Stimulated activated CD8-positive, alpha-beta memory T cell treated with anti-CD3 and anti-CD28 coated beads, Interleukin-2, amount 100 ng/mL, for 1 hour (primary cell): ENCODE measurements at places on chromosomes 3 and 15.

- DNase-seq, result no peak
Measured at GRCh38 chr3:154684021-154684420, 254.0 kb upstream of the GPR149 start.

DNA sequence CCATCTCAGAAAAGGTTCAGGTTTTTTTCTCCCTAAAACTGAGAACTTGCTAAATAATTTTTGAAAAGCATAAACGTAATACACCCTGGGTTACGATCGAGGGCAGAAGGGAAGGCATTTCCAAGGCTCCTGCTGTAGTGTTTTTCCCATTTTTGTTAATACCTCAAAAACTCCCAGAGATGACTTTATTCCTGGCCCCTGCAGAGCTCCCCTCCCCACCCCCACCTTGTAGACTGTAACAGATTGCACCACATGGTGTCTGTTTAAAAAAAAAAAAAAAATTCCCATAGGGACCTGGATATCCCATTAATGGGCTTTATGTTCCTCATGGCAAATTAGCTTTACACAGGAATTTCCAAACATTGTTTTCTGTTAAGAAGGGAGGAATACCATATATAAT, 38.2 kb downstream of the FEZF2 start:
- DNase-seq, result no peak

DNA sequence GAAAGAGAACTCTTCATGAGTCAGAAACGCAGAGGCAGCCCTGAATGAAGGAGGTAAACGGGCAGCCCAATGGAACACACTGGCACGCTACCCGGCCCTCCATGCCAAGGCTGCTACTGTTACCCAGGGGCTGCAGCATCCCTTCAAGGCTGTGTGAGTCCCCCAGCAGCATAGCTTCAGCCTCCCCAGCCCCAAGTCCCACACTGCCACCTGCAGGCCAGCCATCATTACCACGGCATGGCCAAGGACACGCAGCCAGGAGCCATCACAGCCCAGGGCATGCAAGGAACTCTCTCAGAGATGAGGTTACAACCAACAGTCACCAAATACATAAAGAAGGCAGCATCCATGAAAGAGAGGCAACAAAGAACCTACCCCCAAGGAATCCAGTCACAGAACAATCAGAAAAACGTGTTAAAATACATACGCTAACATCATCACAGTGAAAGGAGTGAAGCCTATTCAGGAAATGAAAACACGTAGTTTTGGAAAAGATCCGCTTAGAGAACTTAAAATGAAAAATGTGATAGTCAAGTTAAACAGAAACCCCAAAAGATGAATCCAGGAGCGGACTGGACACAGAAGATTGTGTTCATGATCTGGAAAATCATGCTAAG, 22.4 kb downstream of the PLA2G4F start:
- DNase-seq, result no peak

DNA sequence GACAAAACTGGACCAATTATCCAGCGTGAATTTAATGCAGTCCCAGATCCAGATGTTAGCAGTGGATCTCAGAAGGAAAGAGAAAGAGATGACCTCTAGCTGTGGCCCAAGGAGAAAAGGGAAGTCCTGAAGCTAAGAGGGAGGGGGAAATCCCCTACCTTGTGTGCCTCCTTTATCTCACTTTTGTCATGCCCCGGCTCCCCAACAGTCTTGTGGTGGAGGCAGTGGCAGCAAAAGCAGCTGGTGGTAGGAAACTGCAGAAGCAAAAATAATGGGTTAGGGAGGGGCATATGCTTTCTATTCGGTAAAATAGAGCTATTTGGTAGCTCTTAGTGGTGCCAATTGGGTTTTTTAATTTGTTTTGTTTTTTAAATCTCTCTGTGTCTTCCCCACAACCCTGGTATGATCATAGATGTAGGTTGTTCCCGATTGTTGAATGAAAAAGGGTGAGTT, 56.5 kb downstream of the MCTP2 start:
- no peak for DNase-seq

- DNase-seq, result no peak
Measured at GRCh38 chr3:5499404-5499803, 311.9 kb downstream of the EDEM1 start.

- no peak for DNase-seq
Measured at GRCh38 chr3:36904641-36905040, 40.2 kb downstream of the TRANK1 start.

DNA sequence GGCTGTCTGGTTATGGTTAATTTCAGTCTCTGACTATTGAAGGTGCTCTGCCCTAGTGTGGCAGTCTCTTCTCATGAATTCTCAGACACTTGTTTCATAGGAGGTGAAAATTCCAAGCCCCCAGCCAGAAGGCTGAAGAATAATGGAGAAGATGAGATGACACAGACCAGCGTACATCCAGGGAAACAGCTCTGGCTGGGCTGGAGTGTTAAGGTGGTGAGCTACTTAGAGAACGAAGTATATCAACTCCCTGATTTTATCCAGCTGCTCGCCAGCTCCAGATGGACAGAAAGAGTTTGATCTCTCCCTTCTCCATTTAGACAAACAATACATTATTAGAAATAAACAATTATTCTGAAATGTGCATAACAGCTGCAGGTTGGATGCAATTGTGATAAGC, 494.5 kb upstream of the RGMA start:
- no peak for DNase-seq

DNA sequence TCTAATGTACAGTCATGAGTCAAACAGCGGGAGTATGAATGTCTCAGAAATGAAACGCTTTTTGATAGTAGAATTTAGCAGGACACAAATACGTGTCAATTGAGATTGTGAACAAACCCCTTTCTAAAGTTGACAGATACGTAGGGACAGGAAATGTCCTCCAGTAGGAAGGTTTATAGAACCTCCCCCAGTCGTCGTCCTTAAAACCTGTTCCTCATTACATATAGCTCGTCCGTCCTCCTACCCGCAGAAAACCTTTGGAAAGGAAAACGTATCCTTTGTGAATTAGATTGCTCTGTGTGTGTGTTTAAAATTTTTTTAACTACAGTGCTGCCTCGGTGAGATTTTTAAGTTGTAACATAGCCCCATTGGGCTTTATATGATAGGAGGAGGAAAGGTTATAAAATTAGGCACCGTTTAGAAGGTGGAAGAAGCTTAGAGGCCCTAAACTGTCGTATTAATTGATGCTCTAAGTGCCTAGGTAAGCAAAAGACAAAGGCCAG, 4.1 kb downstream of the UBE2E1 start:
- DNase-seq, result no peak

DNA sequence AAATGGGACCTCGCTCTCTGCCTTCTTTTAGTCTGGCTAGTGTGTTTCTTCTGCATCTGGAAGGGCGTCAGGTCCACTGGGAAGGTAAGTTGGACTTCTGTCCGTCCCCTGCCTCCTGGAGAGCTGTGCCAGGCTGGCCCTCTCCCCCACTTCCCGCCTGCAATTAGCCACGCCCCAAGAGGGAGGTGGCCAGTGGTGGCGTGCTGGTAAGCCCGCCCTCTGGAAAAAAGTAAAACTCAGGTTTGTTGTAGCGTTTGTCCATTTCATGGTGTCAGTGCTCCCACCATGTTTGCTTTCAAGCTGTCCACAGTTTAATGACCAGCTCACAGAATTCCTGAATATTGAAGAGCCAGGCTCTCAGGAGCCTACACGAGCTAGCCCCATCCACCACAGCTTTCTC, 55.6 kb downstream of the SLC6A6 start:
- no peak for DNase-seq

GRCh38 chr3:79506751-79507150, 261.0 kb downstream of the ROBO1 start:
- no peak for DNase-seq

- no peak for DNase-seq
Measured at GRCh38 chr3:139588450-139588849, 48.9 kb upstream of the RBP1 start.

- no peak for DNase-seq
Measured at GRCh38 chr3:40211579-40211978, 97.9 kb upstream of the EIF1B start.

DNA sequence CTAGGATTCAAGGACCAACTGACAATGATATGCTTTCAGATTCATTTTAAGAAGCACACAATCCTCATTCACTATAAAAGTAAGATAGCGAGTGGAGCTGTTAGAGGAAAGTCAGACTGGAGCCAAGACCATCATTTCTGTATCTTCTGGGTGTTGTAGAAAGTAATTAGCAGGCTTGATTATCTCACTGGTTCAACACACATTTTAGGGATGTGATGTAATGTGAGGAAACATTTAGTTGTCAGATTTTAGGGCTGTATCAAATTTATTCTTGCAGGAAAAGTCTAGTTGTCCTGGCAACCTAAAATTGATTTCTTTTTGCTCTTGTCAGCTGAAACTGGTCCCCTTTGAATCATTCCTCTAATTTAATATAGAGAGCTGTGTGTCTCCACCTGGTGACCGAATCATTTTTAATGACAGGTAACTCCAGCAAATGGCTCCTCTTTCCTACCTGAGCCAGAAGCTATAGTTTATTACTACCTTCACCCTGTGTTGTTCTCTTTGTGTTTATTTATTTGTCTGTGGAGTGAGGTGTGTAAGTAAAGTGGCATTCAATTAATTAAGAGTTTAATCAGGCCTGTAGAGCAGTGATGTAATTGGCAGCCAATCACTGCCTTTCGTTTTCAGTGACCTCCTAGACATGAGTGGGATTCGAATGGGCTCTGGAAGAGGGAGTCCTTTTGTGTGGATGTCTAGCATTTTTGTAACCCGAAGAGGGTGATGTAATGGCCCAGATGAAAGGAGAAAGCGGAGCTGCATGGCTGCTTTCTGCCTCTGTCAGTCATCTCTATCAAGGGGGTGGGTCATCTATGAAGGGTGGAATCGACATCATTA, 125.8 kb downstream of the LPP start:
- DNase-seq, result no peak

DNA sequence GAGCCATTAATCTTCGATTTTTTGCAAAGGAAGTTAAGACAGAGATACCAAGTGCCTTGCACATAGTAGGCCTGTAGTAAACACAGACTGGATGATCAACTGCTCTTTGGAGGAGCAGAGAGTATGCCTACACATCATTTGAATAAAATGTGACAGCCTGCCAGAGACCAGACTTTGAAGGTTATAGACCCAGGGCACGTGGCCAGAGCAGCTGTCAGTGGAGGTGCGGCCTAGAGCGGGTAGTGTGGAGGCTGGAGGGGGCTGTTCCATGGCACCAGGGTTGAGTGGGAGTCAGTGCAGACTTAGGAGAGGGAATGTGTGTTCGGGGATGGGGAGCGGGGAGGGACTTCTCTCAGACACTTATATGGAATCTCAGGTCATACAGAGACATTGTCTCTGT, 80.8 kb downstream of the SMAD3 start:
- no peak for DNase-seq

- DNase-seq, result no peak
Measured at GRCh38 chr15:78292219-78292618, 7.2 kb downstream of the SKIC8 start.

DNA sequence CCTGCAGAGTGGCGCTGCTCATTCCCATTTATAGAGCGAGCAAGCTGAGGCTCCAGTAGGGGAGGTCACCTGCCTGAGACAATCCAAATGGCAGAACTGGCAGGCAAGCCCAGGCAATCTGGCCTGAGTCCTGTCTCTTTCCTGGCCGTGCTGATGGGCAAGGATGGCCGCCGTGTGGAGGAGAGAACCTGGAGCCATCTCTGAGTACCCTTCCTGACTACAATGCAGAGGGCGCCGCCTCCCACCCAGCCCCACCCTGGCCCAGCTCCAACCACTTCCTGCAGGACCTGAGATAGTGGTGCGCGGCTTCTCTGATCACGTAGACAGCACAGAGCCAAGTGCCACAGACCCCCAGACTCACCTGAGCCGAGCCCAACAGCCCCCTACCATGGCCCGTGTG, 7.0 kb downstream of the TLR9 start:
- DNase-seq, result no peak

DNA sequence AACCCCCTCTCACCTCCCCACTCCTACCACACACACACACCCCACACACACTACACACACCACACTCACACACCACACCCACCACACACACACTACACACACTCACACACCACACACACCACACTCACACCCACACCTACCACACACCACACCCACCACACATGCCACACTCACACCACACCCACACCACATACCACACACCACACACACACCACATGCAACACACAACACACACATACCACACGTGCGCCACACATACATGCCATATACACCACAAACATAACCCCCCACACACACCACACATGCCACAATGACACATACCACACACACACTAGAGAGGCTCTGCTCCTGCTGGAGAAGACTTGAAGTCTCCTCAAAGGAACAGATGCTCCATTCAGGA, 5.9 kb upstream of the ITPKA start:
- no peak for DNase-seq

DNA sequence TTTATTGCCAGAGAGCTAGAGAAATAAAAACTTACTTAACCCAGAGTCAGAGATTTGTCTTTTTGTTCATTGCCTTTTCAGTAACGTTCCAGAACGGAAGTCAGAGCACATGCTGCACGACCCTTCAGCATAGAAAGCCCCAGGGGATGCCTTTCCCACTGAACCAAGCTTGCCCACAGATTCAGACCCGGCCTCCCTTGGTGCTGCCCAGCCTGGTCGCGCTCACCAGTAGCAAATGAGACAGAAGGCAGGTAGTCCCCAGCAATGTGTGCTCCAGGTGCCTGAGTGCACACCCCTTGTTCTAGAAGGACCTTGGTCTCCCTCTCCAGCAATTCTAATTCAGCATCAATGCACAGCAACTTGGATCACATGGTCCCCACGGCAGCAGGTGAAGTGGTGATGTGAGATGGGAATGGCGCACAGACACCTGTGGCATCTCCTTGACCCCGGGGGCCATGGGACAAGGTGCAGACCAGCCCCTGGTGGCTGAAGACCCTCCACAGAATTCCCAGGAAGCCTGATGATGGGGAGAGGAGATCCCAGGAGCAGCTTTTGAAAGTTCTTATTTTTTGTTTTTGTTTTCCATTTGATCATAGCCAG, 91.8 kb upstream of the IQSEC1 start:
- DNase-seq, result no peak

- DNase-seq, result no peak
Measured at GRCh38 chr3:64932666-64933342, 245.0 kb upstream of the ADAMTS9 start.

DNA sequence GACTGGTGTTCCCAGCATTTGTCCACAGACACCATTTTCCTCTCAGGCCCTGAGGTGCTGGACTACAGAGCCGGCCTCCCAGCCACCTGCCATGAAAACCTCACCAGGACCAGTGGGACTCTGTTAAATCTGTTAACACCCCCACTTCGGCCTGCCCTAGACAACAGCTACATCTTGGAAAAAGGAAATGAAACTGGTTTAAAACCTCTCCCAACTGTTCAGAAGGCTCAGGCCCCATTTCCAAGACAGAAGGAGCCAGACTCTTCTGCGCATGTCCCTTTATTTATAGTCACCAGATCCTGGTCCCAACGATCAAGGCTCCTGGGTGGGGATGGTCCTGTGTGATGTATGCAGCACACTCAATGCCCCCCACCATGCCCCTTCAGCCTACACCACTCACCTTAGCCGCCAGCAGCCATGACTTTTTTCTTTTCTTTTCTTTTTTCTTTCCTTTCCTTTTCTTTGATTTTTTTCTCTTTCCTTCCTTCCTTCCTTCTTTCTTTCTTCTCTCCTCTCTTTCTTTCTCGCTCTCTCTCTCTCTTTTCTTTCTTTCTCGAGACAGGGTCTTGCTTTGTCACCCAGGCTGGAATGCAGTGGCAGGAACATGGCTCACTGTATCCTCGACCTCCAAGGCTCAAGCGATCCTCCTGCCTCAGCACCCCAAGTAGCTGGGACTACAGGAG, 25.5 kb upstream of the FLNB start:
- DNase-seq, result no peak

- no peak for DNase-seq
Measured at GRCh38 chr15:89794627-89795241, 18.6 kb downstream of the MESP2 start.
